ENCODE measurements at places on chromosomes 11 and 22.

- H3K27ac ChIP-seq, result peak overlapping the region; percentile 34
- DNase-seq, result no peak
- peaks cover 28% of the 10 kb centered on the region for H3K4me1 ChIP-seq
- peak overlapping the region; percentile 39 for H3K4me3 ChIP-seq
- H3K27me3 ChIP-seq, result peaks cover 14% of the 10 kb centered on the region
- no peaks in the 10 kb centered on the region for H3K36me3 ChIP-seq
Measured at GRCh38 chr11:66293777-66294625, 2.3 kb downstream of the TMEM151A start.

- H3K36me3 ChIP-seq, result peaks cover 10% of the 10 kb centered on the region
- peak; percentile 33 for DNase-seq
- H3K4me3 ChIP-seq, result peak overlapping the region; percentile 90
- peaks cover 83% of the 10 kb centered on the region for H3K4me1 ChIP-seq
Measured at GRCh38 chr22:36331912-36332622, 55.7 kb downstream of the MYH9 start.

GRCh38 chr11:124762105-124762623 is at the start of gene ESAM:
ESAM (minus strand) TSS chr11:124762290; CDS start chr11:124762154, 136 bp downstream.
- peak within 1 kb of the TSS; percentile 78 for H3K27ac ChIP-seq
- DNase-seq, result peak; percentile 67
- no peaks in the 10 kb centered on the region for H3K36me3 ChIP-seq
- peaks cover 21% of the 10 kb centered on the region for H3K4me1 ChIP-seq
- H3K4me3 ChIP-seq, result peak within 1 kb of the TSS; percentile 98

GRCh38 chr11:10041748-10042446 is 252.1 kb downstream of the SBF2 start:
- no peak overlapping the region for H3K27ac ChIP-seq
- H3K36me3 ChIP-seq, result peaks cover 9% of the 10 kb centered on the region
- no peaks in the 10 kb centered on the region for H3K27me3 ChIP-seq
- no peaks in the 10 kb centered on the region for H3K4me1 ChIP-seq
- no peak overlapping the region for H3K4me3 ChIP-seq
- DNase-seq, result no peak

DNA sequence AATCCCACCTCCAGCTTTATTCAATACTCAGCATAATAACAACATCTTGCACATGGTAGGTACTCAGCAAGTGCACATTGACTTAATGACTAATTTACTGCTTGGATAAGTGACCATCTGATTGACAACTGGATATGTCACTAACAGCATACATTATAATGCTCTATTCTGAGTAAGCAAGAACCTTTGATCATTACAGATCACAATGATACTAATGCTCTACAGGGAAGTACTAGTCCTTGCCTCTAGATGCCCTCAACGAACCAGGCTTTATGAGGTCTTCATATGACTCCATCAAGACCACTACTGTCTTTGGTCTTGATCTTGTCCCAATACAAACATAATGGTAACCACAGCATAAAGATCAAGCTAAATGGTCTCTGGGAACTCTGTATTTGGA is 167.6 kb upstream of the MTMR2 start:
- H3K27me3 ChIP-seq, result no peaks in the 10 kb centered on the region
- H3K36me3 ChIP-seq, result peaks cover 4% of the 10 kb centered on the region
- peak overlapping the region; percentile 92 for H3K27ac ChIP-seq
- peaks cover 21% of the 10 kb centered on the region for H3K4me1 ChIP-seq
- no peak for DNase-seq

GRCh38 chr11:32418836-32419235 is 16.5 kb downstream of the WT1 start:
- H3K27me3 ChIP-seq, result peaks cover 22% of the 10 kb centered on the region
- no peak for DNase-seq
- H3K27ac ChIP-seq, result no peak overlapping the region
- peaks cover 5% of the 10 kb centered on the region for H3K36me3 ChIP-seq

GRCh38 chr11:44731685-44732430 is 5.1 kb downstream of the TSPAN18 start:
- peaks cover 58% of the 10 kb centered on the region for H3K4me1 ChIP-seq
- no peaks in the 10 kb centered on the region for H3K27me3 ChIP-seq
- H3K4me3 ChIP-seq, result no peak overlapping the region

DNA sequence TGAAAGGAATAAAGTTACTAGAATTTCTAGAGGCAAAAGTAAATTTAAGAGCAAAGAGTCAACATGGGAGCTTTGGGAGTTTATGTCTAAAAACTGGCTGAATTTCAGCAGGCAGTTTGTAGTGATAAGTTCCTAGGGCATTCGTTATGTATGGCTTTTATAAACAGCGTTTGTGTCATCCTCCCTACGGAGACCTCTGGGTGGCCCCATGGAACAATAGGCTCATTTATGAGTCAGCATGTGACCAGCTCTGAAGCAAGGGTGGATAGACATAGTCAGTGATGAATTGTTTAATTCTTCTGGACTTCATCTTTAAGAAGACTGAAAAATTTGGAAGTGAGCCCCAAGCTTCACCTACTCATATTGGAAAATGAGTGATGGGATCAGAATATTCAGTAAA is 37.1 kb downstream of the SVIP start:
- peaks cover 20% of the 10 kb centered on the region for H3K27me3 ChIP-seq
- no peak for DNase-seq
- H3K4me1 ChIP-seq, result peaks cover 2% of the 10 kb centered on the region
